ENCODE measurements at places on chromosomes 1 and 21. TPM values are rescaled to one million over a fixed set of nuclear protein-coding genes. Genes with fewer than 3 reads are reported as not detected.

DNA sequence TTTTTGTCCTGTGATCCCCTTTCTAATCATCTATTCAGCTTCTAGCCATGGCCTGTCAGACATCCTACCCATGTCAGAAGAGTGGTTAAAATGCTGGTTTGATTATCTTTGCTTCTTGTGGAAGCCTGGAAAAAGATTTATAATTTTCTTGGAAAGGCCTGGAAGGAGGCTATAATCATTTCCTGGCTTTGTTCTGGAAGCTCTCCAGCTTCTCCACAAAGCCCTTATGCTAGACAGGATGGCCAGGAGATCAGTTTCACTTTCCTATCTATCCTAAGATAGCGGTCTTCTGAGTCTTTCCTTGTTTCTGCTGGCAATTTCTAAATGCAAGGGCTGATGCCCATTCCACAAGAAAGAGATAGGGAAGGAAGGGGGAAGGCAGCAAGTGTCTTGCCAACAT is 90.9 kb upstream of the SLC44A3 start:
- H3K36me3 ChIP-seq = no peaks in the 10 kb centered on the region
- no peaks in the 10 kb centered on the region for H3K27me3 ChIP-seq
- no peak overlapping the region for H3K27ac ChIP-seq
- H3K4me3 ChIP-seq = no peak overlapping the region
- no peak for DNase-seq
- H3K4me1 ChIP-seq = no peaks in the 10 kb centered on the region

DNA sequence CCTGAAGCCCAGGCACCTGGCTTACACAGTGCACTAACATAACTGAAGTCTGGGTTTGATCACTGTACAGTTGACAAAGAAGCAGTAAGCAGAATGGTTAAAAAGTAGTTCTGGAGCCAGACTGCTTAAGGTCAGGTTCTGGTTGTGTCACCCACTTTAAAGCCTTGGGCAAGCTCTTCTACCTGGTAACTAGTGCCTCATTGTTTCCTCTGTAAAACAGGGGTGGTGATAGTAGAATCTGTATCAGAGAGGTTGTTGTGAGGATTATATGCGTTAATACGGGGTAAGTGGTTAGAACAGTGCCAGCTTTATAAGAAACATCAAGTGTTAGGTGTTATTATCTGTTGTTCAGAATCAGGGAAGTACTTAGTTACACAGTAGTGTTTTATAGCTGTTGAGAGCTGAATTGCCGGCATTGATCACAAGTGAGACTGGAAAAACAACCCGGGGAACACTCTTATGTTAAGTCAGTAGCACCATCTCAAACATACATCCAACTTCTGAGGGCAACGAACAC is 3.7 kb downstream of the BACH1 start:
- DNase-seq = no peak
- H3K27ac ChIP-seq = no peak overlapping the region
- H3K36me3 ChIP-seq = no peaks in the 10 kb centered on the region

DNA sequence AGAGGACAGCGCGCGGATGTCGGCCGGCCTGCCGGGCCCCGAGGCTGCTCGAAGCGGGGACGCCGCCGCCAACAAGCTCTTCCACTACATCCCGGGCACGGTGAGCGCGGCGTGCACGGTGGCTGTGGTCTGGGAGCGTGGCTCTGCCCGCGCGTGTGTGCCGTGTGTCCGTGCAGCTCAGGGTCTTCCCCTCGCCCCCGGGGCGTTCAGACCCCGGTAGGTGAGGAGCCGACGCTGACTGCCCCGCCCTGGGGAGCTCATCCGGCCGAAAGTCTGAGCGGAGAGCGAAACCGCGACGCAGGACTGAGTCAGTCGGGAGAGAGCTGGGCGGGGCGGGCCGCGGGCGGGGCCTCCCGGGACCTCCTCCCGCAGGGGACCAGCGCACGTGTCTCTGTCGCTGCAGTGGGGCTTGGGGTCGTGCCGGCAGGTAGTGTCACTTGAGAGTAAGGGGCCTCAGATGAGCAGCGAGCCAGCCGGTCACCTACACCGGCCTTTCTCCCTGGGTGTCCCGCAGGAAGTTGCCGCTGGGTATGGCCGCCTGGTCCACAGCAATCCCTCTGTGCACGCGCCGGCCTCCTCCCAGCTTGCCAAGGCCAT is 520 bp downstream of the PLEKHN1 start:
- H3K4me1 ChIP-seq = no peaks in the 10 kb centered on the region
- peak overlapping the region; percentile 45 for H3K4me3 ChIP-seq
- DNase-seq = peak; percentile 66
- peak overlapping the region; percentile 8 for H3K27ac ChIP-seq
- peaks cover 15% of the 10 kb centered on the region for H3K27me3 ChIP-seq

- no peaks in the 10 kb centered on the region for H3K27me3 ChIP-seq
- H3K4me1 ChIP-seq = no peaks in the 10 kb centered on the region
- no peaks in the 10 kb centered on the region for H3K36me3 ChIP-seq
Observed at GRCh38 chr1:90809996-90810395, 92.9 kb upstream of the BARHL2 start.

Gene TNFRSF18
- total RNA-seq = 0.37 TPM

Gene BRDT
- not detected for total RNA-seq

Gene PRR9
- not detected for total RNA-seq

Gene ISG20L2
- 8.5 TPM for total RNA-seq

All from uterus (tissue), 4 donors.